ENCODE measurements at places on chromosomes 2 and 18. TPM values are rescaled to one million over a fixed set of nuclear protein-coding genes. Genes with fewer than 3 reads are reported as not detected.

DNA sequence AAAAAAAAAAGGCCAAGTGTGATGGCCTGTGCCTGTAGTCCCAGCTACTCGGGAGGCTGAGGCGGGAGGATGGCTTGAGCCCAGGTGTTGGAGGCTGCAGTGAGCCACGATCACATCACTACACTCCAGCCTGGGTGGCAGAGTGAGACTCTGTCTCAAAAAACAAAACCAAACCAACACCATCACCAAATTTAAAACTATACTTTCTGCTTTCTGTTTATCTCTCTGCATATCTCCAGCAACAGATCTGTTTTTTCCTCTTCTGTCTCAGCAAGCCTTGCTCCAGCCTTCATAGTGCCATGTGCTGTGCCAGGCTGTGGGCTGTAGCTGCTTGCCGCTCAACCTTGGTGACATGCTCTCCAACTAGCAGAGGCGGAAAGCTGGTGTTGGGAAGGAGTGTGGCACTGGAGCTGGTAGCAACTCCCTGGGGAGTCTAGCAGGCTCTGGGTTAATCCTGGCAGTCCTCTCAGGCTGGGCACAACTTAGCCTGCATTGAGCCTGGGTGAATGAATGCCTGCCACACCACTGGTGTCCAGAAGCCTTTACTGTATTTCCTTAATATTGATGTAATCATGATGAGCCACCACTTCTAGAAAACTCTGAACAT is 204.1 kb downstream of the LDLRAD4 start:
- DNase-seq = no peak

GRCh38 chr2:9961013-9961412 is 9.5 kb downstream of the GRHL1 start:
- DNase-seq = no peak

DNA sequence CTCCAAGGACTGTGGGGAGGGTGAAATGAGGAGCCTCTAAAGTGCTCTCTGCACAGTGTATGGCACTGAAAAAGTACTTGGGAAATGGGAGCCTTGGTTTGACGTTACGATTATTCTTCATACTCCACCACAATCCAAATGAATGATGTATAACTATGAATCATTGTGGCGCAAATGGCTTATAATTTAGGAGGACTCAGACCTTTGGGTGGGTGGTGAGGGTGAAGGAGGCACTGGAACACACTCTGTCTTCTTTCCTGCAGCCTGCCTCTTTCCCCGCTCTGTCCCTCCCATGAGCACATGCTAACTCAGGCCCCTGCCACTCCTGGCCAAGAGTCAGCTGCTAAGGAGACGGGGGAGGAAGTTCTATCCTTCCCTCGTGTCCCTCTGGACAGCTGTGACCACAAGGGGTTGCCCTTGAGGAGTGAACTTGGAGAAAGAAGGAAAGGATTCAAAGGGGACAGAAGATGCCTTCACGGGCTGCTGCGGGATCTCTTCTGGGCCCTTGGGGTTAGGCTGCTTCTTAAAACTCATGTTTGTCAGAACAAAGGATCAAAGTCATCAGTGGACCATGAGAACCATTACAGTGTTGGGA is 36.5 kb downstream of the POLR1A start:
- no peak for DNase-seq

GRCh38 chr2:190916829-190917228 is 36.2 kb downstream of the GLS start:
- peak; percentile 19 for DNase-seq

Gene LRRTM1
- total RNA-seq = not detected

All from thymus (tissue), 14 donors.